Activated CD4-positive, alpha-beta T cell treated with anti-CD3 and anti-CD28 coated beads, Interleukin-2, amount 10 ng/mL, durations not matched to agents 7 days and 5 days (primary cell): ENCODE measurements at places on chromosomes 1 and 21. TPM values are rescaled to one million over a fixed set of nuclear protein-coding genes. Genes with fewer than 3 reads are reported as not detected.

- no peak for DNase-seq
- peaks cover 4% of the 10 kb centered on the region for H3K36me3 ChIP-seq
These were observed 47.7 kb downstream of the COQ8A start for GRCh38 chr1:226987623-226988333.

- no peak overlapping the region for H3K4me3 ChIP-seq
- H3K27ac ChIP-seq = no peak overlapping the region
- no peaks in the 10 kb centered on the region for H3K4me1 ChIP-seq
- peaks cover 4% of the 10 kb centered on the region for H3K27me3 ChIP-seq
- DNase-seq = no peak
These were observed 22.8 kb downstream of the INSL5 start for GRCh38 chr1:66778266-66778665.

GRCh38 chr1:18013216-18013615, 94.4 kb upstream of the IGSF21 start:
- DNase-seq = no peak
- no peak overlapping the region for H3K4me3 ChIP-seq
- no peak overlapping the region for H3K27ac ChIP-seq
- H3K36me3 ChIP-seq = no peaks in the 10 kb centered on the region
- no peaks in the 10 kb centered on the region for H3K4me1 ChIP-seq

DNA sequence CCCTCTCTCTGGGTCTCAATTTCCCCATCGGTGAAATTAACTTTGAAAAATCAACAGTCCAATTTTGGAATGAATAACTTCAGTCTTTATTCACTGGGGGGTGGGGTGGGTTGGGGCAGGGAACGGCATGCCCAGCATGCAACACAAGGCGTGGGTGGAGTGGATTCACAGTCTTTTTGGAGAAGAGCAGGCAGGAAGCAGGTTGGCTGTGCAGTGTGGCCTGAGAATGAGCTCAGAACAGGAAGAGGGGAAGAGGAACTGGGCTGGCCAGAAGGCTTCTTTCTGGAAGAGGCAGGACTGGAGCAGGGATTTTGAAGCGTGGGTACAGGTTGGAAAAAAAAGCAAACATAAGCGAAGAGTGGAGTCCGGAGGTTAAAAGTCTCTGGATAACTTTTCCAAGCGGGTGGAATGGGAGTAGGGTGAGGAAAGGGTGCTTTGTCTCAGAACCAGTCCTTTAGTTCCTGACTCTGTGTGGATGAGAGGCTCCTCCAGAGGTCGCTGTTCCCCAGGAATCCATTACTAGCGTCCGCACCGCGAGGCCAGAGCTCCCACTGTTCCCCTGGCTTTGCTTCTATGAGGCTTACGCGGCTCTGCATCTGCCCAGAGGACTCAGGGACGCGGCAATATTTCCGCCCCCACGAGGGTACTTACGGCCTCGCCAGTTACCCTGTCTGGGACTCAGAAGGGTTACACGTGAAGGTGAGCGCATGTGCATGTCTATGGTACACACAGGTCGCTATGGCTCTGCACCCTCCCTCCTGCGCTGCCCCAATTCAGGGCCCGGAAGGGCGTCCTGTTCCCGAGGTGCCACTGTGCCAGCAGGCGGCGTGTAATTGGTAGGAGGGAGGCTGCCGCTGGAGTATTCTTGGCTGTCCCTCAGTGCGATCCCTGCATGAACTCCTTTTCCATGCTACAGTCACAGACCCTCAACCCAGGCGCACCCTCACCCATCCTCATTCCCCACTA, 5.5 kb upstream of the FOXD2 start:
- peak overlapping the region; percentile 44 for H3K4me3 ChIP-seq
- H3K27ac ChIP-seq = no peak overlapping the region
- H3K27me3 ChIP-seq = peaks cover 33% of the 10 kb centered on the region
- H3K4me1 ChIP-seq = peaks cover 44% of the 10 kb centered on the region
- H3K36me3 ChIP-seq = peaks cover 32% of the 10 kb centered on the region

DNA sequence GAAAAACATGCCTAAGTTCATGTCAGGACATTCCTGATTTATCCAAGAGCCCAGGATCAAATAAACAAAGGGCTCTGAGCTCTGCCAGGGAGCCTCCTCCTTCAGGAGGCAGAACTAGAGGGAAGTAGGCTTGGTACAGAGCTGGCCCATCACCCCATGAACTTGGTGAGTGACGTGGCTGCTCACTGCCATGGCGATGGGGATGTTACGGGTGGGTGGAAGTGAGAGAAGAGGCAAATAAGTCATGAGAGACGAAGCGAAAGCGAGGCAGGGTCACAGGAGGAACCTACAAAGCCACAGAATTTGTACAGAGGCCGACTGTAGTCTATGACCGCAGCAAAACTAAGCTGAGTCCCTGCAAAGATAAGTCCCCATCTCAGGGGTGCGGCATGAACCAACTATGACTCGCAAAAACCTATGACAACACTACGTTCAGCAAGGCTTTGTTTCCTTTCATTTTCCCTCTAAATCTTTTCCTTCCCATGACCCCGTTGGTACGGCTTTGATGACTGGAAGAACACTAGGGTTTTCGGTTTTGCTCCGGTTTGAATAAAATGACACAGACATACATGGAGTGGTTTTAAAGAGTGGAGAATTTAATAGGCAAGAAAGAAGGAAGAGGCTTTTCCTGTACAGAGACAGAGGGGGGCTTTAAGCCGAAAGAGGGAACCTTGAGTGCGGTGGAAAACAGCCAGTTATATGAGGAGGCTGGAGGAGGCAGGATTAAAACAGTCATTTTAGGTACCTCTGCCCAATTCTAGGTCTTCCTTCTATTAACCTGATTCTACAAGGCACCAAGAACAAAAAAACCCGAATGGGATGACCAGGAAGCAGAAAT, 74.1 kb downstream of the CD46 start:
- DNase-seq = peak; percentile 92
- H3K4me3 ChIP-seq = peak overlapping the region; percentile 69
- peaks cover 81% of the 10 kb centered on the region for H3K4me1 ChIP-seq

GRCh38 chr1:25695771-25696311, 79.2 kb downstream of the MAN1C1 start:
- no peak overlapping the region for H3K4me3 ChIP-seq
- peaks cover 39% of the 10 kb centered on the region for H3K4me1 ChIP-seq
- peaks cover 12% of the 10 kb centered on the region for H3K36me3 ChIP-seq
- peaks cover 3% of the 10 kb centered on the region for H3K27me3 ChIP-seq
- DNase-seq = no peak

DNA sequence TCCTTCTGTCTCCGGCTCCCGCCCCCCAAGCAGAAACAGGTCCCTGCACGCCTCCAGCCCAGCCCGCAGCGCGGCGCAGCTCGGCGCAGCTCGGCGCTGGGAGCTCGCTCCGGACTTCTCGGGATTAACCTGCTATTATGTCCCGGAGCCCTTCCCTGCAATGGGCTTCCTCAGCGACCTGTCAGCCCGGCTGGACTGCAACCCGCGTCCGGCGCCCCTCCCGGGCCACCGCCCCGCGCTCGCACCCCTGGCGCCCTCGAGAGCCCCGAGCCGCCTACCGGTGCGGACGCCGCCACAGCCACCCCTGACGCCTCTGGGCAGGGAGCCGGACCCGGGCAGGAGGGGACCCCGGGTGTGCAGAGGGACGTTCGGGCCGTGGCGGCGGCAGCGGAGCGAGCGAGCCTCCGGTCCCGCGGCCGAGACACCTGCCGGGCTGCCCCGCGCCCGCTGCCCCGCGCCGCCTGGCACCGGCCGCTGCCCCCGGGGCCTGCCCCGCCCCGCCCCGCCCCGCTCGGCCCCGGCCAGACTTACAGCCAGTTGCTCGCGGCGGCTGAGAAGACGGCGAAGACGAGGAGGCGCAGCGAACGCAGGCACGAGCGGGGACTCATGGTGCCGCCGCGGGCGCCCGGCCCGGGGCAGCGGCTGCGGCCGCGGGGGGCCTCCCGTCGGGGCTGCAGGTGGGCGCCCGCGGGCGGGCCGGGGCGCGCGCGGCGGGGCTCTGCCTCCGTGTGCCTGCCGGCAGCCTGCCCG, 407 bp downstream of the WNT4 start:
- no peaks in the 10 kb centered on the region for H3K36me3 ChIP-seq
- H3K4me3 ChIP-seq = no peak overlapping the region
- DNase-seq = no peak
- H3K4me1 ChIP-seq = peaks cover 6% of the 10 kb centered on the region
- H3K27me3 ChIP-seq = peaks cover 50% of the 10 kb centered on the region
- H3K27ac ChIP-seq = no peak overlapping the region

DNA sequence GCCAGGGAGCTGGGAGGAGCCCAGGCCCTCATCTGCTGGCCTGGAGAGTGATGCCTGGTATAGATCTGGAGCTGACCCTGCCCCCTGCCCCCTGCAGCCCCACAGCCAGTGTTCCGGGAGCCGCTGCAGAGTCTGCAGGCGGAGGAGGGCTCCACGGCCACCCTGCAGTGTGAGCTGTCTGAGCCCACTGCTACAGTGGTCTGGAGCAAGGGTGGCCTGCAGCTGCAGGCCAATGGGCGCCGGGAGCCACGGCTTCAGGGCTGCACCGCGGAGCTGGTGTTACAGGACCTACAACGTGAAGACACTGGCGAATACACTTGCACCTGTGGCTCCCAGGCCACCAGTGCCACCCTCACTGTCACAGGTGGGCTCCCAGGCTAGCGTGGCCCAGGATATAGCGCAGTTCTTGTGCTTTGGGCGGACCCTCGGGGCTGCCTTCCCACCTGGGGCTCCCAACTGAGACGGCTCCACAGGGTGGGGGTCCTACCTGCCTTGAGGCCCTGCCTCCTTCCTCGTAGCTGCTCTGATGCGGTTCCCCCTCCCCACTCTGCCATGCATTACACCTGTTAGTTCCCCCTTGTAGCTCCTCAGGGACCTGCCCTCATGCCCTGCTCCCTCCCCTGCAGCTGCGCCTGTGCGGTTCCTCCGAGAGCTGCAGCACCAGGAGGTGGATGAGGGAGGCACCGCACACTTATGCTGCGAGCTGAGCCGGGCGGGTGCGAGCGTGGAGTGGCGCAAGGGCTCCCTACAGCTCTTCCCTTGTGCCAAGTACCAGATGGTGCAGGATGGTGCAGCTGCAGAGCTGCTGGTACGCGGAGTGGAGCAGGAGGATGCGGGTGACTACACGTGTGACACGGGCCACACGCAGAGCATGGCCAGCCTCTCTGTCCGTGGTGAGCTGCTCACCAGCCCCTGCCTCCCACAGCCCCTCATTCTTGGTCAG, 98.7 kb downstream of the OBSCN start:
- DNase-seq = no peak
- H3K27me3 ChIP-seq = no peaks in the 10 kb centered on the region
- H3K4me1 ChIP-seq = no peaks in the 10 kb centered on the region
- H3K4me3 ChIP-seq = no peak overlapping the region
- peaks cover 15% of the 10 kb centered on the region for H3K36me3 ChIP-seq
- H3K27ac ChIP-seq = no peak overlapping the region

DNA sequence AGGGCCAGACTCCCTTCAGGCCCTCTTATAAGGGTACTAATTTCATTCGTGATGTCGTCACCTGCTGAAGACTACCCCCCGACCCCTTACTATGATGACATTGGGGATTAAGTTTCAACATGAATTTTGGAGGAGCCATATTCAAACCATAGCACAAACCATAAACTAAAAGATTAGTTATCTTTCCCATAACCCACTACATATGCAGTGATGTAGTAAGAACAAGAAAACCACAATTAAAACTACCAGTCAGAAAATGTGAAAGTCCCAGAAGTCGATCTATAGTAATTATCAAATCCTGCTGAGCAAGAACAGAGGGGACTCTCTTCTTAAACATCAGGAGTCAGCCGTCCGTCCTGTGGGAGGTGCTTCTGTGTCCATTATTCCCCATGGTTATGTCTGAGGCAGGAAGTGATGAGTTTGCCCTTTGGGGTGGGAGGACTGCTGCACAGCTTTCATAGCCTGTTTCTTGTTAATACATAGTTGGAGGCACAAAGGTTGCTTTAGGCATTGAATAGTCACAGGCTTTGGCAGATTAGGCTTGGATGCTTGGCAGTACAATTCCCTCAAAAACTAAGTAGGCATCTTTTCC, 35.9 kb upstream of the PTGFRN start:
- no peaks in the 10 kb centered on the region for H3K27me3 ChIP-seq
- peaks cover 2% of the 10 kb centered on the region for H3K36me3 ChIP-seq
- H3K4me1 ChIP-seq = peaks cover 17% of the 10 kb centered on the region

DNA sequence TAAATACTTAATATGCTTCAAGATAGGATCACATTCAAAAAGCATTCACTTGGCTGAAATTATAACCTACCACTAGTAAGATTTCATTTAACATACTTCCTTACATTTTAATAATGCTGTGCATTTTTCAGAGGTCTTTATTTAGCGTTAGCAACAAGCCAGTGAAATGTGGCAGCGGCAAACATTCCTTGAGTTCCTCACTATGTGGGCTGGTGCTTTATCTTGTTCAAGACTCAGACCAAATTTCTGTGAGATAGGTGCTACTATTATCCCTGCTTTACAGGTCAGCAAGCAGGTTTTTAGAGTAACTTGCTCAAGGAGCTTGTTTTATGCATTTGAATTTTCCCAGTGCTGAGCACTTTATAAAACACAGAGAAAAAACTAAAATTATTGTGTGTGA, 132.7 kb downstream of the PLPPR4 start:
- no peaks in the 10 kb centered on the region for H3K27me3 ChIP-seq
- H3K36me3 ChIP-seq = no peaks in the 10 kb centered on the region
- H3K4me1 ChIP-seq = no peaks in the 10 kb centered on the region
- no peak overlapping the region for H3K27ac ChIP-seq
- no peak for DNase-seq

DNA sequence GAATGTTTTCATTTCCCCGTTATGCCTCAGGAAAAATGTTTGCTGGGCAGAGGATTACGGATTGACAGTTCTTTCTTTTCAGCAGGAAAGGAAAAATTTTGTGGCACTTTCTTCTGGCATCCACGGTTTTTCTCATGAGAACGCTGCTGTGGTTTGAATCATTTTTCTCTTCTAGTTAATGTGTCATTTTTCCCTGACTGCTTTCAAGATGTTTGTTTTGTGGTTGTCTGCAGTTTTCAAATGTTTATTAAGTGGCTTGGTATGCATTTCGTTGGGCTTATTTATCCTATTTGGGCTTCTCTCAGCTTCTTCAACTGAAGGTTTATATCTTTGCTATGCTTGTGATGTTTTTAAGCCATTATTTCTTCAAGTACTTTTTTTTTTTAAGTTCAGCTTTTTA, 359.0 kb downstream of the RGS7 start:
- H3K36me3 ChIP-seq = no peaks in the 10 kb centered on the region
- no peak for DNase-seq
- H3K4me3 ChIP-seq = no peak overlapping the region
- H3K27ac ChIP-seq = no peak overlapping the region
- H3K4me1 ChIP-seq = no peaks in the 10 kb centered on the region

DNA sequence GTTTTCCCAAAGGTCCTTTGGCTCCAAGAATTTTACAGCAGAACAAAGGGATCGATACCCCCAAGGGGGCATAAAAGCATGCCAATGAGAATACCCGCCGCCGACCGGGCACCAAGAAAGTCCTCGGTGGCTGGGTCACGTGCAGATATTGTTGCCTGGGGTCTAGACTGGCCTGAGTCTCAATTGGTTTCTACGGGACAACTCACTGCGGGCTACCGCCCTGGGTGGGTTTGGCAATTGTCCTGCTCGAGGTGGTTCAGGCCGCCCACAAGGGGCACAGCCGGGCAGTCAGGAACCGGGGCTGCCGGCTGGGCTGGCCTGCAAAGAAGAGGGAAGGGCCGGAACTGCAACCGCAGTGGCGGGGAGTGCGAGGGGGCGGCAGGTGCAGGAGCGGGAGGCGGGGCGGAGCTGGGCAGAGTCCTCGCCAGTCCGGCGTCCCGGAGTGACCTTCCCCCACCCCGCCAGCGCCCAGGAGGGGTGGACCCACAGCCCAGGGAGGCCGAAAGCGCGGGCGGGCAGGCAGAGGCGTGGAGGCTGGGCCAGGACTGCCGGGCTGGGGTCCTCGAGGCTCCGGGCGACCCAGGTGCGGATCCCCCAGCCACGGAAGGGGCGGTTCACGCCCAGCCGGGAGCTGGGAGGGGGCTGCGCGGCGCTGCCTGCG, 926 bp upstream of the ATP1B1 start:
- H3K36me3 ChIP-seq = no peaks in the 10 kb centered on the region
- peaks cover 21% of the 10 kb centered on the region for H3K27me3 ChIP-seq
- peak; percentile 26 for DNase-seq
- no peak overlapping the region for H3K27ac ChIP-seq

The GNPAT gene
- 40.1 TPM for total RNA-seq

The CACNA1E gene
- total RNA-seq = not detected

The PRR9 gene
- not detected for total RNA-seq

The LCE3E gene
- not detected for total RNA-seq

The FDPS gene
- 209 TPM for total RNA-seq
